Stimulated activated CD8-positive, alpha-beta memory T cell treated with anti-CD3 and anti-CD28 coated beads, Interleukin-7, amount 100 ng/mL, for 1 hour (primary cell): ENCODE measurements at places on chromosomes 16 and 17.

- no peak for DNase-seq
These were observed 54.9 kb downstream of the BEAN1 start for GRCh38 chr16:66481943-66482390.

DNA sequence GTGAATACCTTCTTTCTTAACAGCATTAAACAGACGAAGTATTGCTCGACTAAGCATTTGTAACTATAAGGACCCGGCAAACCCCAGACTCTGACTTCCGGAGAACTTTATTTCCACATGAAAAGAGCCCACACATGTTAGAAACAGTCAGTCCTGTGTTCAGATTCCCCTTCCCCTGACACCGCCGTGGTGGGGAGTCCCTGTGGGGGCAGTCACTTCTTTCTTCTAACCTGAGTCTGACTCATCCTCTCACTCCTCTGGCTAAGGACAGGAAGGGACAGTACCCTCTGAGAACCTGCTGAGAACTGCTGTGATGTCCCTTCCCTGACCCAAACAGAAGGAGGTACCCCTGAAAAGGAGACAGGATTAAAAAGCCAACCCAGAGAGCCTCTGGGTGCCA is 165.1 kb downstream of the XYLT1 start:
- DNase-seq, result no peak

GRCh38 chr17:6711081-6711674 is 2.0 kb downstream of the SLC13A5 start:
- DNase-seq, result no peak

DNA sequence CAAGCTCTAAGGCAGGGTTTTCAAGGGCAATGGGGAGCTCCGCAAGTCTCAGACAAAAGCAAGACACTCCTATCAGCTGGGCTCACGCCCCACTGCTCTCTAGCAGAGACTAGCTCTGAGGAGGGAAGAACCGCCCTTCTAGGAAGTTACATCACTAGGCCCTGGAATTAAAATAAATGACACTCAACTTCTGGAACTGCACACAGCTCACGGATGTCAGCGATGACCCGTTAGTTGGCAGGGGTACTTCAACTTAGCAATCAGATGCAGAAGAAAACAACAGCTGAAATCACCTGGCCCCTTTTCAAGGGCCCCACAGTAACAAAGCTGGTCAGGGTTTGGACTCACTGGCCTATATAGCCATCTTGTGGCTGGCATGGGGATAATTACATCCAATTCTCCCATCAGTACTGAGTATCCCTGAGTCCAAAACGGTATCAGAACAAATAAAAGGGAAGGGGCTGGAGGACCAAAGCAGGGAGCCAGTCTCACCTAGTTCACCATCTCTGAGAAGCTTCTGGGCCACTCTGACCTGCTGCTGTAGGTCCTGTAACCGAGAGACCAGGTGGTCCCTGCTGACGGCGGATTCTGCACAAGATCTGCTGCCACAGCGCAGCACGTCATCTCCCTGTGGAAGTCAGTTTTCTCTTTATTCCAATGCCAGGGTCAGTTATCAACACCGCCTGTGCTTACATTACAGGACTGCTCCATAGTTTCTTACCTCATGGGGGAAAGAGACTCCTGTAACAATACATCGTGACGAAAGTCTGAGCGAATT is 22.2 kb downstream of the SERPINF1 start:
- no peak for DNase-seq

DNA sequence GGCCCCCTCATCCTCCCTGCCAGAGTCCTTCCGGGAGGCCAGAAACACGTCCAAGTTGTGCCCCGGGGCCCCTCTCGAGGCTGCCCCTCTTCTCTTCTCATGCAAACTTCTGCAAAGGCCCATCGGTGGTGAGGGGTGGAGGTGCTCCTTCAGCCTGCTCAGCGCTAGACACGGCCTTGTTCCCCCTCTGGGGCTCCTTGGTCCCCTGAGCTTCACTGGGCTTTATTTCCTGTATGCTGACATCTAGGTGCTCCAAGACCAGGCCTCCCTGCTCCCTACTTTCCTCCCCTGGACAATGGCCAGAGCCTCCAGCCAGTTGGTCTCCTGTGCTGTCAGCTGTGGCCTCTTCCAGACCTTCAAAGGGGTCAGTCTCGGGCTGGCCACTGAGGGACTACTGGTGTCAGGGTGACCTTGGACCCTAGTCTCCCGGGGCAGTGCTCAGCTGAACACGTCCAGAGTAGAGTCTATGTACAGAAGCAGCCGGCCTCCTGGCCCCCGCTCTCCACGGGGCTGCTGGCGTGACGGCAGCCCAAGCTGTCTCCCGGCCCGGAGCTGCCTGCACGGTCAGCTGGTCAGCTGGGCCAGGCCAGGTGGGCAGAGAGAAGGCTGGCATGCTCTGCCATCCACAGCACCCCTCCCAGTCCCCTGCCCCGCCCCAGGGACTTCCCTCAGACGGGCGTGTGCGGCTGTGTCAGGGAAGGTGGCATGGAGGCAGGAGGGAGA is 1.7 kb upstream of the PRR35 start:
- DNase-seq, result no peak

GRCh38 chr17:6669479-6670212 is 18.1 kb downstream of the C17orf100 start:
- no peak for DNase-seq

GRCh38 chr17:39706921-39707337 is 7.1 kb downstream of the ERBB2 start:
- no peak for DNase-seq

DNA sequence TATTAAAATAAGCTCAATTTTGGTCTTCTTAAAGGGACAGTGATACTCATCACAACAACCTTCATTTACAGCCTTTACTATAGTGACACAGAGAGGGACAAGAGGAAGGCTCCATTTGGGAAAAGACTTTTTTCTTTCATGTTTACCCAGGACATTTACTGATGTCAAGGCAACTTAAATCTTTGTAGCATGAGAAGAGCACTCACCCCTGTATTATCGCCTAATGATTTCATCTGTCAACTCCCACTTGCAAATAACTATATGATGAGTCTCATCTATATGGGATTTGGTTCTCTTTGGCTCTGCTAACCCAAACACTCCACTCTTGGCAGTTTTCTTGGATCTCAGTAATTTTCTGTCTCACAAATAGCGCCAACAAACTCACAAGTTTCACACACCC is 24.1 kb downstream of the BLMH start:
- DNase-seq, result no peak

GRCh38 chr17:80937462-80938381 is 53.9 kb upstream of the CHMP6 start:
- no peak for DNase-seq

GRCh38 chr17:74604761-74605160 is 12.7 kb upstream of the CD300LD start:
- no peak for DNase-seq

DNA sequence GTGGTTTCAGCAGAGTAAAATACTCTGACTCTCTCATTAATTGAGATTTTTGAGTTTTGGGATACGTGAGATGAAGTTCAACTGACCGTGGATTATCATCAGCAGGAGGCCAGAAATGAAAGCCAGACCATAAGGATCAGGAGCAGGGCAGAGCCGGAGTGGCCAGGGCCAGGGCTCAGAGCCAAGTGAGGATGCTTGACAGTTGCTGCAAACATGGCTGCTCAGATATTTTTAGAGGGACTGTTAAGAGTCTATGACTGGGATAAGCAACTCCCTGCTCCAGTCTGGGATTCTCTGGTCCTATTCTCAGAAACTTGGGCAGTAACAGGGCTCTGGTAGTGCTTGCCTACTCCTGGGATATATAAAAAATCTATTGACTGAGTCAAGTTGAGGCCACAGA is 17.6 kb upstream of the CDH13 start:
- no peak for DNase-seq

- DNase-seq, result no peak
These were observed 732 bp downstream of the TNRC6A start for GRCh38 chr16:24729951-24730815.

DNA sequence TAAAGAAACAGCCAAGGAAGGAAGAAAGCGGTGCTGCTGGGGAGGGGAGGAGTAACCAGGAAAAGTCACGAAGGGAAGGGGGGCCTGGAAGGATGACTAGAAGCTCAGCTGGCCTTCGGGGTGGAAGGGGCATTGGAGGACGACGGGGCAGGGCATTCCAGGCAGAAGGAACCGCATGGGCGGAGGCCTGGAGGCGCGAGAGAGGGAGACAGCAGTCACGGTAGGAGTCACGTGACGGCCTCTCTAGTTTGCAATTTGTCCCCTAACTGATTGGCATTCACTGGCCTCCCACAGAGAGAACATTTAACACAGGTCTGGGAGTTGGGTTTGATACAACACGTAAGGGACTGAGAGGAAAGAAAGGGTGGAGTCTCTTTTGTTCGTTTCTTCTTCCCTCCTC is 63.9 kb downstream of the RTN4RL1 start:
- DNase-seq, result no peak

DNA sequence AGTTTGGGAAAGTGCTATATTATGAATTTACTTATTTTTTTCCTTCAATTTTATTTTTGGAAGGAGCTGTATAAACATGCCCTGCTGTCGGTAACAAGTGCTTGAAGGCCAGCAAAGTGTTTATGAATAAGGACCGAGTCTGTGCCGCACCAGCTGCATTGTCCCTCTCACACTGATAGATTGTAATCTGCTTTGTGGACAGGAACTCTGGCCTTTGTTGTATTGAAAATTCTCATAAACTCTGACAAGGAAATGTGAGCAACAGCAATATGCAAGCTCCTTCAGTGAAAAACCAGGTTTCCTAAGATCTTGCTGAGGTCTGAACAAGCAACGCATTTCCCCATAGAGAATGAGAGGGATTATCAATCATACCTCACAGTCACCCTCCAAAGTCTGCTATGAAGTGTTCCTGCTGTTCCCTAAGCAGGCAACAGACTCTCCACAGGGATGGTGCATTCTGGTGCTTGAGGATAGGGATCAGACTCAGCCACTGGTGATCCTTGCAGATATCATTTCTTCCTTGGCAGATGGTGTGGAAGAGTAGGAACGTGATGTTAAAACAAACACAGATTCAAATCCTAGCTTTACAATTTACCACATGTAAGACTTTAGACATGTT is 109.6 kb downstream of the KCNJ2 start:
- no peak for DNase-seq

GRCh38 chr17:48549914-48550501 is 5.1 kb upstream of the HOXB2 start:
- DNase-seq, result no peak

GRCh38 chr16:69396187-69397061 is 10.6 kb upstream of the TERF2 start:
- DNase-seq, result peak; percentile 37

GRCh38 chr17:67666028-67666427 is 51.7 kb upstream of the NOL11 start:
- no peak for DNase-seq

DNA sequence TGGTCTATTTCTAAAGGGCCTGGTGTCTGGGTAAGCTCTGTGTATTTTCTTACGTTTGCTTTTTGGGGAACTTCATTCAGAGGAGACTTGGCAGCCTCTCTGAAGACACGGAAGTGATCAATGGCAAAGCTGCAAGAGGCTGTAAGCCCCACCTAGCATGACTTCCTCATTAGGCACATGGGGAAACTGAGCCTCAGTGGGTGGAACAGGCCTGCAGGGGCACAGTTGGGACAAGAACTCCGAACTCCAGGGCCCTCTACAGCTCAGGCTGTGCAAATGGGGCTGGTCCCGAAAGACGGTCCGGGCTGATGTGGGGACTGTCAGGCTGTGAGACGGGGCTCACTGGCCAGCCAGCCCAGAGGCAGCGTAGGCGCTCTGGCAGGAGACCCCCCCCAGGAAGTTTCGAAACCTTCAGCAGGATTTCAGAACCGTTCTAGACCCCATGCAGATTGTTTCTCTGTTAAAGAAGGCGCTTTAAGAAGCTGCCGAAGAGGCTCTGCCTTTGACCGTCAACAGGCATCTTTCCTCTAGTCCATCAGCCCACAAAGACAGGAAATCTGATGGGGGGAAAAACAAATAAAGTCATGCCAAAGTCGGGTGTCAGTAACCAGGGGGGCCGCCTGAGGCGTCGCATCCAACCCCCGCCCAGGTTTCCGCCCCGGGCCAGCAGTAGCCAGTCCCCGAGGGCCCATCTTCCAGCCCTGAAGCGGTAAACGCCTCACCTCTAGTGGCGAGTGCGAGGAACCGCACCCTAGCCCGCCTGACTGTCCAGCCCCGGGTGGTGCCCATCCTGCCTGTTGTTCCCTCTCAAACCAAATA is 79.8 kb upstream of the TBC1D3K start:
- DNase-seq, result no peak

GRCh38 chr16:19175492-19176262 is 7.6 kb downstream of the SYT17 start:
- no peak for DNase-seq

DNA sequence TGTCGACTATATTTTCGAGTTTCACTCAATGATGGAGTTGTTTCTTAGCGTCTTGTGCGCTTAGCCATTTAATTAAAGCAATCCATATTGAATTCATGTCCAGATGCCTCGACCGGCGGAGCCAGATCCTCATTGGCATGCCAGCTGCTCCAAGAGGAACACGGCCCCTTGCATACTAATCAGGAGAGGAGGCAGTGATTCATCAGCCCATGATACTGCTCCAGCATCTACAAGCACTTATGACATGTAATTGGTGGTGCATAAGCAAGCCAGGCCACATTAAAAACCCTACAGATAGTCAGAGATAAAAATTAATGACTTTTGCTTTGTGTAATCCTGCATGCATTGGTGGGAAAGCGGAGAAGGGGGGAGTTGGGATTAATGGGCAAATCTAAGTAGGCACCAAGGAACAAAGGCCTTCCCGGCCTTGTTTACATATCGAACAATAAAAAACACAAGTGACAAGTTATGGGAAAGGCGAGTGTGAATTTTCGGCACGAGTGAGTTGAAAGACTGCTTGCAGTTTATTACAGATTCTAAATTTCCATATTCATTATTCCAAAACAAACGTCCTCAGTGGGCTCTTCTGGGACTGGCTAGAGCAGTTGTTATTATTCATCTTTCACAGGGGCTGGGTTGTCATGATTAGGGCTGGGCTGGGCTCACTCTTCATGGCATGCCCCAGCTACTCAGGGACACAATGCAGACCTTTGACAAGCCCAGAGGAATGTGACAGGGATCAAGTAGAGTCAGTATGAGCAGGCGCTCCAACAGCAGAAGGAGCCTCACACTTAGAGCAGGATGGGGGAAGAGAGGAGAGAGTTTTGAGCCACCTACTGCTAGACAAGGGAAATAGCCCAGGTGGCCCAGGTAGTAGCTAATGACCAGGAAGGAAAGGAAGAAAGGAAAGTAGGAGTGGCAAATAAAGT is 281.7 kb upstream of the ZFHX3 start:
- no peak for DNase-seq

DNA sequence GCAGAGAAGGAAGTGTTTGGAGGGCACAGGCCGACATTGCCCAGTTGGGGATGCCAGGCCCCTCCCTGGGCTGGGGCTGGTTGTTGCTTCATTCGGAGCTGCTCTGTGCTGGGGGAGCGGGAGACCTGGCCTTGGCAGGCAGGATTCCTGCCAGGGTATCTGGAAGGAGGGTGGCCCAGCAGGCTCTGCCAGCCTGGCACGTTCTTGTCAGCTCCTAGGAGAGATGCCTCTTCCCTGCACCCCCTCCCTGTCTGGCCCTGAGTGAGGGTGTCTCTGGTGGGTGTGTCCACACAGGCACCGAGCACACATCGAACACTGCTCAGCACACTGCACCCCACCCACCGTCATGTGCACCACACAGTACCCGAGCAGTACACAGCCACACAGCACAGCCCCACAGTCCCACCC is 35.2 kb downstream of the ARHGAP23 start:
- no peak for DNase-seq

GRCh38 chr17:8147141-8147804 is 4.9 kb downstream of the PER1 start:
- DNase-seq, result no peak

- DNase-seq, result no peak
These were observed 672.5 kb upstream of the KIF2B start for GRCh38 chr17:53150101-53150698.

- no peak for DNase-seq
These were observed 25.7 kb upstream of the ANKRD40CL start for GRCh38 chr17:50793007-50793406.
